SJSA1 (cell line): ENCODE measurements at places on chromosomes 12 and 14. TPM values are rescaled to one million over a fixed set of nuclear protein-coding genes. Genes with fewer than 3 reads are reported as not detected.

DNA sequence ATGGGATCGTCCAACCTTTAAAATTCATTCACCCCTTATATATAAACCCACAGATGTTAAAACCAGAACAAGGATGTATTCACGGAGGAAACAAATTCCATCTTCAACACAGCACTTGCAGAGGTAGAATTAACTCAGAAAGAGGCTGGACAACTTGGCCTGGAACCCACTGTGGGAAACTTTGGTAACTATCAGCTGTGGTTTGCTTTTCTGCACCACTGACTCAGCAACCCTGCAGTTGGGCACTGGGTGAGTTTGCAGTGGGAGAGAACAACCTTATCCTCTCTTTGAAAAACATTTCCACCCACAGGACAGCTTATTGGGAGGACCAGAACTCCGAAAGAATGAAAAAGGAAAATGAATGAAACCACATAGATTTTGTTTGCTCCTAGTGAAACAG is 66.3 kb downstream of the ZNF664 start:
- no peak for DNase-seq

DNA sequence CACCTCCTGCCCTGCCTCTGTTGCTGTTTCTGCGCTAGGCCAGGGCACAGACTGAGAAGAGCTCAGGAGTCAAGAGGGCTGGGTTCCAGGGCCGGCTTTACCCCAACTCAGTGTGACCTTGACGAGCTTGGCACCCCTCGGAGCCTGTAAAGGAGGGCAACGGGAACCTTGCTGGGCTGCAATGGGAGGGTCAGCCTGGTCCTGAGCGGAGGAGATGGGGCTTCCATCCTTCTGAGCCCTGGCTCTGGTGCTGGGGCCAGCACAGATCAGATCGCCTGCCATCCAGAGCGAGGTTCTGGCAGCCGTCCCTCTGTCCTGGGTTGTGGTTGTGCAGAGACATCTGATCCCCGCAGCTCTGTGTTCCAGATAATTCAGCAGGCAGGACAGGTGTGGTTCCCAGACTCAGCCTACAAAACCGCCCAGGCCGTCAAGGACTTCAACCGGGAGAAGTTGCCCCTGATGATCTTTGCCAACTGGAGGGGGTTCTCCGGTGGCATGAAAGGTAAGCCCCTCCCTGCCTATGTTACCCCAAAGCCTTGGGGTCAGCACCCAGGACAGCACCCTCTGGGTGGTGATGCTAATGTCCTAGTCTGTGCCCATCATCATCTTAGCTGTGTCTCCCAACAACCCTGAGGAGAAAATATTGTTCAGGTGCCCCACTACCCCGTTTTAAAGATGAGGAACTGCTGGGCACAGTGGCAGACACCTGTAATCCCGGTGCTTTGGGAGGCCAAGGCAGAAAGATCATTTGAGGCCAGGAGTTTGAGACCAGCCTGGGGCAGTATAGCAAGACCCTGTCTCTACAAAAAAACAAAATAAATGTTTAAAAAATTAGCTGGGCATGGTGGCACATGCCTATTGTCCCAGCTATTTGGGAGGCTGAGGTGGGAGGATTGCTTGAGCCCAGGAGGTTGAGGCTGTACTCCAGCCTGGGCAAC is 50.2 kb downstream of the FOXN4 start:
- DNase-seq, result no peak

- DNase-seq, result no peak
Measured at GRCh38 chr14:97838986-97839385, 1041.8 kb downstream of the VRK1 start.

GRCh38 chr14:32559590-32559989 is 230.5 kb downstream of the AKAP6 start:
- no peak for DNase-seq

FIGNL2 gene
- total RNA-seq, result not detected in 2 replicates

SERPINA12 gene
- total RNA-seq, result not detected in 2 replicates

MYF6 gene
- total RNA-seq, result not detected in 2 replicates
